Activated T-cell treated with anti-CD3 and anti-CD28 coated beads for 4 hours (primary cell): ENCODE measurements at places on chromosomes 16 and 17.
A peak's percentile ranks its signal among the peaks of the same experiment; 100 is the strongest.

GRCh38 chr16:11708421-11708820 lies 34.2 kb downstream of the TXNDC11 start:
- no peak for DNase-seq

GRCh38 chr17:75632863-75633485 lies at the start of gene SMIM5:
SMIM5 (plus strand) TSS chr17:75633434; CDS start chr17:75640202, 6,768 bp downstream.
- peak; percentile 75 for DNase-seq

GRCh38 chr16:64035337-64035736 lies 1086.5 kb downstream of the CDH11 start:
- DNase-seq, result no peak

DNA sequence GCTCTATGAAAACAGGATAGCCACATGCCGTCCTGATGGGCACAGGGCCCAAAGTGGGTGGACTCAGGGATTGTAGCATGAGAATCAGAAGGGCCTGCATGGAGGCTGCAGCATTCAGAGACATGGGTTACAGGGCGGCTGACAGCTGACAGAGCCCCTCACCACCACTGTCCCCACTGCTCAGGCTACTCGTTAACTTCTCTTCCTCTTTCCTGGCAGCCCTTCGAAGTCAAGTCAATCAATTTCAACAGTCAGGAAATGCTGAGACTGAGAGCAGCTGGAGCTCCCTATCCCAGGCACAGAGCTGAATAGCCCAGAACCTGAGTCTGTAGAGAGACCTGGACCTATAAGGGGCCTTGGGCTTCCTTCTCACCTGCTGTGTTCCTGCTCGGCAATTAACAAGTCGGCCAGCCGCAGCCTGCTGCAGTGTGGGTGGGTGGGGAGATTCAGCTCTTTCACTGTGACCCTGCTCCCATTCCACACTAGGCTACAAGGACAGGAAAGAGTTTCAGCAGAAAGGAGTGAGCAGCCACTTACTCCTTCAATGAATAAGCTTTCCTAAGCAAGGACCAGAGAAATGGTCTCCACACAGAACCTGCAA lies 76.9 kb downstream of the TEX14 start:
- no peak for DNase-seq

DNA sequence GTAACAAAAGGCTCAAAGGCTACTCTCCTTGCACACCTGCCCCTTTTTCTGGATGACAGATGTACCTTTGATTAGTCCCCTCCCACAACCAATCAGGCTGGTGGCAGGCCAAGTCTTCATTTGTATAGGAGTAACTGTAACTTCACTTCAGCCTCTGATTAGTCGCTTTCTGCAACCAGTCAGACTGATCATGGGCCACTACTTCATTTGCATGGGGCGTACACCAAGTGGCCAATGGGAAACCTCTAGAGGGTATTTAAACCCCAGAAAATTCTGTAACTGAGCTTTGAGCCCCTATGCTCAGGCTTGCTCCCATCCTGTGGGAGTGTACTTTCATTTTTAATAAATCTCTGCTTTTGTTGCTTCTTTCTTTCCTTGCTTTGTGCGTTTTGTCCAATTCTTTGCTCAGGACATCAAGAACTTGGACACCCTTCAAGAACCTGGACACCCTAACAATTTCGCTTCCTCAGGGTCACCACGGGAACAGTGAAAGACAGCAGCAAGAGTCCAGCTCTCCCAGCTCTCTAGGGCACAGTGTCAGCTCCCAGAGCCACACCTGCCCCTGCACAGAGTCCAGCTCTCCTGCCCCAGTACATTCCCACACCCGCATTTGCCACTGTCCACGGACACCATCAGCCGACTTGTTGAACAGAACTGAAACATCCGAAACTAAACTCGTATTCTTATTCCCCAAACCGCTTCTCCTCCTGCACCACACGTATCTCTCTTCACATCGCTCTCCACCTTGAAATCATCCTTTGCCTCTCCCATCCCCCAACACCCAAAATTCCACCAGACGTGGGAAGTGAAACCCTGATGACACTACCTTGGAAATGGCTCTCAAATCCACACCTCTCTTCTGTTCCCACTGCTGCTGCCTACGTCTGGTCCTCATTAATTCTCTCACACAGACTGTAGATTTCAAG lies 53.4 kb downstream of the ABCC12 start:
- no peak for DNase-seq
